SJSA1 (cell line): ENCODE measurements at places on chromosomes 1 and 21. TPM values are rescaled to one million over a fixed set of nuclear protein-coding genes. Genes with fewer than 3 reads are reported as not detected.

DNA sequence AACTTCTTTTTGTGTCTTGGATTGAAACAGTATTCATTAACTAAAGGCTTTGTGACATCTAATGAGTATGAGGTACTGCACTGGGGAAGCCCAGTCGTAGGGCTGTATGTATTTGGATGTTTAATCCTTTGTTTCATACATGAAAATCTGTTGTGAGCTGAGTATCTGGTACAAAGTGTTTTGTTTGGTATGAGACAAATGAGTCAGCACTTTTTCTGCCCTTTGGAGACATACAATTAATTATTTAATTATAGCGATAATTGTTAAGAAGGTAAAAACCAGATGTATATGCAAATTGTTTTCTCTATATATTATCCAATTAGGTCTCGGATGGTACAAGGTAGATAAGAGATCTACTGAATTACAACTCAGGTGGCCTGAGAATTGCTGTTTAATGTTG, 36.3 kb downstream of the MARK1 start:
- H3K27me3 ChIP-seq, result no peaks in the 10 kb centered on the region
- H3K27ac ChIP-seq, result no peak overlapping the region
- no peak overlapping the region for H3K4me3 ChIP-seq
- no peak for DNase-seq

DNA sequence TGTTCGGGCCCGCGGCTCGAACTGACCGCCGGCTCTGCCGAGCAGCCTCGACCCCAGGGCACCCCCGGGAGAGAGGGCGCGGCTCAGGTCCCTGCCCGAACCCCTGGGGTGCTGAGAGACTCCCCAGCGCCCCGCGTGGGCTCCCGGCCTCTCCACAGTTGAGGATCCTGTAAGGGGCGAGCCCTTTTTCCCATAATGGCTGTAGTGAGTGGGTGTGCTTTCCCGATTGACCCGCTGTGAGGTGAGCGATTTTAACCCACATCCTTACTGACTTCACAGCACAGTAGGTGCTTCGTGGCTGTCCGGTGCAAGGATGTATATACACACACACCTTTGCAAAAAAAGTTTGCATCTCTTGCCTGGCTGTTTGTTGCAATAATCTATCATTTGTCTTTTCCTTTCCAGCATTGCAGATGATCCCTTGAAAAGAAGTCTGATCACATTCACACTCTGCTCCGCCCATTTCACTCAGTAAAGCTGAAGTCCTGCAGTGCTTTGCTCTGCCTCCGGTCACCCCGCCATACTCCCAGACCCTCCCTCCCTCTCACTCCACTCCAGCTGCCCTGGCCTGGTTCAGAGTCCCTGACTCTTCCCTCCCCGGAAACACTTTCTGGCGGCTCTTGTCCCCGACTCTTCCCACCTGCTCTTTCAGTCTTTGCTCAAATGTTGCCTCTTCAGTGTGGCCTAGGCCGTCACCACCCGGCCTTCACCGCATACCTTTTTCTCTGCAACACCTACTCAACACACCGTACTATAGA, 955 bp upstream of the UBE2G2 start:
- H3K27me3 ChIP-seq, result no peaks in the 10 kb centered on the region
- DNase-seq, result peak; percentile 20
- H3K27ac ChIP-seq, result peak overlapping the region; percentile 74; the same call in 1 of the 2 replicates
- peak overlapping the region; percentile 90 for H3K4me3 ChIP-seq

The ADAMTSL4 gene
- total RNA-seq, result 0.42 TPM in 1 of 2 replicates, not detected in the other

DNA sequence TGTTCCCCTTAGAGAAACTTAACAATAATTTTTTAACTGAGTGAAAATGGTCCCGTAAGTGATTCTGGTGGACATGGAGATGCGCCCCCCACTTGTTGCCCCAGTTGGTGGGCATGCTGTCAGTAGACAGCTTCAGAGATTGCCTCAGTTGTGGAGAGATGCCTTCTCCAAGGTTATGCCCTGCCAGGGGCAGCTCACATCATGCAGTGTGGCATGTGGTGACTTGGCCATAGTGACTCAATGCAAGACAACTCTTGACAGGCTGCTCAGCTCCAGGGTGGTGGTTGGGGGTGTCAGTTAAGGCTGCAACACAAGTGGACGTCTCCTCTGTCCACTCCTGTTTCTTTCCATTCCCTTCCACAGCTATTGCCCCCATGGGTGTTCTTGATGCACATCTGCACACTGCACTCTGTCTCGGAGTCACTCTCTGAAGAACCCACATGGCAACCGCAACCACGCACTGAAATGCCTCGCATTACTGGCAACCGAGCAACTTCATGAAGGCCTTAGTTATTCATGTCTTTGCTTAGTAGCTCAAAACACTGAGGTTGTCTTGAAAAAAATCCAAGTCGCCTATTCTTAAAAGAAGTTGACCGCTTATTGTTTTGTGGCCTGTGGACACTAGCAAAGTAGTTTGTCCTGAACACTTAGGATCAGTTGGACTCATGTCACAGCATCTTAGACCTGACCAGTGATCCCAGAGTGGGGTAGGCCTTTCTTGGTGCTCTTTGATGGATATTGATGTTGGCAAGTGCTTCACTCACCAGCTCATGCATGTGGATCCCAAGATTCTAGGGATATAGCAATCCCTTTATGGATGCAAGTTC, 54.8 kb upstream of the USP1 start:
- peak overlapping the region; percentile 25; the same call in 1 of the 2 replicates for H3K27ac ChIP-seq
- H3K27me3 ChIP-seq, result no peaks in the 10 kb centered on the region
- DNase-seq, result no peak
- H3K4me3 ChIP-seq, result no peak overlapping the region

DNA sequence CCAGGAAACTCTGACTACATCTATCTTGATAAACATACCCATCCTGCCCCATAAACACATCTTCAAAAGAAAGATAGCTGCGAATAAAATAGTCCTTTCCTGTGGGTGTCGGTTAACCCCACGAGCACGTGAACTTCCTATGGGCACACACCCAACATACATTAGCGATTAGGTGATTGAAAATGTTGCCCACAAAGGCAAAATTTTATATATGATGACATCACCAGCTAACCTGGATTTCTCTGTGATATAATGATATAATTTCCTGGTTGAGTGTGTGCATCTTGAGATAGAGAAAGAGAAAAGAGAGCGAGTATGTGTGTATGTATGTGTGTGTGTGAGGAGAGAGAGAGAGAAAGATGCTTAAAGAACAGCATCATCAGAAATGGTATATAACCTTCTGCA, 296.1 kb downstream of the PTPRC start:
- H3K27me3 ChIP-seq, result no peaks in the 10 kb centered on the region
- peaks cover 20% of the 10 kb centered on the region for H3K36me3 ChIP-seq
- peak overlapping the region; percentile 67 for H3K27ac ChIP-seq
- DNase-seq, result no peak
- H3K4me1 ChIP-seq, result peaks cover 28% of the 10 kb centered on the region

GRCh38 chr1:231934797-231935196, 308.2 kb downstream of the DISC1 start:
- H3K27ac ChIP-seq, result no peak overlapping the region
- no peaks in the 10 kb centered on the region for H3K36me3 ChIP-seq
- no peaks in the 10 kb centered on the region for H3K27me3 ChIP-seq
- peaks cover 9% of the 10 kb centered on the region for H3K4me1 ChIP-seq
- H3K4me3 ChIP-seq, result no peak overlapping the region
- no peak for DNase-seq

GRCh38 chr1:240173836-240174235, 82.2 kb downstream of the FMN2 start:
- H3K27ac ChIP-seq, result no peak overlapping the region
- H3K27me3 ChIP-seq, result no peaks in the 10 kb centered on the region
- no peak overlapping the region for H3K4me3 ChIP-seq
- peaks cover 27% of the 10 kb centered on the region for H3K4me1 ChIP-seq
- DNase-seq, result peak; percentile 19
- H3K36me3 ChIP-seq, result no peaks in the 10 kb centered on the region

DNA sequence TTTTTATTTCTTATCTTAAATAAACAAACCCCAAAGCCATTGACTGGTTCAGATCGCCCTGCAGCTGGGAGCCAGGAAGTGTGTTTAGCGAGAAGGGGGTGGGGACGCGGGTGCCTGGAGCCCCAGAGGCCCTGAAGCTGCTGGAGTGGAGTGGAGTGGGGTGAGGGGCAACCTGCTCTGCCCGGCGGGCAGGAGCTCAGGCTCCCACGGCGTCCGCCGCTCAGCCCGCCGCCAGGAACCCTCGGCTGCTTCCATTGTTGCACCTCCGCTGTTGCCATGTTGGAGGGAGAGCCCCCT, 673 bp downstream of the PIK3C2B start:
- peaks cover 17% of the 10 kb centered on the region for H3K4me1 ChIP-seq
- H3K4me3 ChIP-seq, result peak overlapping the region; percentile 45
- DNase-seq, result no peak

The TAL1 gene
- not detected in 2 replicates for total RNA-seq

DNA sequence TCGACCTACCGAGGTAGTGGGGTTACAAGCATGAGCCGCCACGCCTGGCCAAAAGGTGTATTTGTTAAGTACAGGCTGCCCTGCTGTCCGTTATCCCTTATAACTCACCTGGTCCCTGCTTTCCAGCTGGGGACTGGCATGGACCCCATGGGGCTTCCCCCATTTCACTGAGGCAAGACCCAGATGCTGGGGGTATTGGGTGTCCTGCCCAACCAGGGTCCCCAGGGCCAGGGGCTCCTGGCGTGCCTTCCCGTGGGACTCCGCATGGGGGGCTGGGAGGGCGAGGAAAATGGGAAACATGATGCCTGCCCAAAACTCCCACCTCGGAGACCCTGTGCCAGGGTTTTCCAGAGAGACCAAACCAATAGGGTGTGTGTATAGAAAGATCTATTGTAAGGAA, 64.4 kb downstream of the FAAP20 start:
- no peak overlapping the region for H3K27ac ChIP-seq
- DNase-seq, result peak; percentile 46
- no peaks in the 10 kb centered on the region for H3K36me3 ChIP-seq

The OR2L5 gene
- total RNA-seq, result not detected in 2 replicates

- H3K27ac ChIP-seq, result peak overlapping the region; percentile 34; the same call in 1 of the 2 replicates
- no peaks in the 10 kb centered on the region for H3K27me3 ChIP-seq
- peaks cover 18% of the 10 kb centered on the region for H3K4me1 ChIP-seq
- no peak overlapping the region for H3K4me3 ChIP-seq
- DNase-seq, result peak; percentile 56
Measured at GRCh38 chr1:87794788-87795614, 466.3 kb downstream of the LMO4 start.

- peak; percentile 96 for DNase-seq
- no peaks in the 10 kb centered on the region for H3K36me3 ChIP-seq
- H3K27ac ChIP-seq, result peak overlapping the region; percentile 91
- H3K4me3 ChIP-seq, result no peak overlapping the region
Measured at GRCh38 chr1:100624886-100625610, 87.1 kb downstream of the GPR88 start.

The PGLYRP4 gene
- not detected in 2 replicates for total RNA-seq

The HFM1 gene
- not detected in 2 replicates for total RNA-seq

The CD53 gene
- total RNA-seq, result not detected in 2 replicates

DNA sequence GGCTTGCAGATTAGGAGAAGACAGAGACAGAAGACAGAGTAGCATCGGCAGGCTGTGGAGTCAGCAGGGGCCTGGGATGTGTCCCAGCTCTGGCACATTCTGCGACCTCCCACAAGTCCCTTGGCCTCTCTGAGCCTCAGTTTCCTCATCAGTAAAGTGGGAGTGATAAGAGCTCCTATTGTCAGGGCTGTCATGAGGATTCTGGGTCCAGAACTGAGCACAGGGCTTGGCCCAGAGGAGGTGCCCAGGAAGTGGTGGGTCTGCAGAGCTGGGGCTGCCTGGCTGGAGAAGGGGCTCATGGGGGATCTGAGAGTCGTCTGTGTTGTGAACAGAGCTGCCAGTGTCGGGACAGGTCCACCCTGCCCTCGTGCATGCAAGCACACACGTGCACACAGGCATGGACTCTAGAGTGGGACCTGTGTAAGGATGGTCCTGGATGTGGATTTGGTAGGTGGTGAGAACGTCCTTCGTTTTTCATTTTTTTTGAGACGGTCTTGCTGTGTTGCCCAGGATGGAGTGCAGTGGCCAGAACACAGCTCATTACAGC, 262.9 kb downstream of the PTPRU start:
- no peak overlapping the region for H3K27ac ChIP-seq
- no peaks in the 10 kb centered on the region for H3K36me3 ChIP-seq
- H3K27me3 ChIP-seq, result peaks cover 5% of the 10 kb centered on the region; the same call in 1 of the 2 replicates
- no peak for DNase-seq
- H3K4me3 ChIP-seq, result no peak overlapping the region

- H3K36me3 ChIP-seq, result no peaks in the 10 kb centered on the region
- H3K4me3 ChIP-seq, result no peak overlapping the region
- DNase-seq, result no peak
- H3K27ac ChIP-seq, result no peak overlapping the region
- H3K27me3 ChIP-seq, result no peaks in the 10 kb centered on the region
Measured at GRCh38 chr1:211101481-211101880, 32.5 kb downstream of the KCNH1 start.

The ANXA9 gene
- 0.66 TPM in 1 of 2 replicates, not detected in the other for total RNA-seq

The RASAL2 gene
- total RNA-seq, result 15.0 and 25.4 TPM in 2 replicates

DNA sequence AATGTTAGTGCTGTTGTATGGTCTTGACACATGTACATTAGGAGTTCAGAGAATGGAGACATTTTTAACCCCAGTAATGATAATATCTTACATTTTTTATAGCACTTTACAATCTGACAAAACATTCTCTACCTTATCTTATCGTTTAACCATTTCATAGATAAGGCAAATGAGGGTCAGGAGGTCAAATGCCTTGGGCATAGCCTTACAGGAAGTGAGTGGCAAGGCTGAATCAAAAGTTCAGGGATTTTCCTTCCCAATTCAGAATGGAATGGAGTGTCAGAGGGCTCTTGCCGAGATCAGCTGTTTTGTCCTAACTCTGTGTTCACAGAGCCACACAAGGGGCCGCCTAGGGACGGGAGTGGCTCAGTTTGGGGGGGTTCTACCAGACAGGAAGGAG, 57.6 kb upstream of the AK4 start:
- no peaks in the 10 kb centered on the region for H3K36me3 ChIP-seq
- no peaks in the 10 kb centered on the region for H3K4me1 ChIP-seq
- no peaks in the 10 kb centered on the region for H3K27me3 ChIP-seq
- no peak overlapping the region for H3K4me3 ChIP-seq

- peaks cover 35% of the 10 kb centered on the region for H3K27me3 ChIP-seq
- H3K4me1 ChIP-seq, result no peaks in the 10 kb centered on the region; the same call in 1 of the 2 replicates
- no peak for DNase-seq
- no peaks in the 10 kb centered on the region for H3K36me3 ChIP-seq
- H3K27ac ChIP-seq, result no peak overlapping the region
Measured at GRCh38 chr1:2438641-2439040, 26.3 kb upstream of the PEX10 start.

- H3K27me3 ChIP-seq, result peaks cover 2% of the 10 kb centered on the region
- no peak overlapping the region for H3K4me3 ChIP-seq
- no peak for DNase-seq
- no peaks in the 10 kb centered on the region for H3K4me1 ChIP-seq
Measured at GRCh38 chr1:116130356-116130755, 19.2 kb downstream of the MAB21L3 start.

DNA sequence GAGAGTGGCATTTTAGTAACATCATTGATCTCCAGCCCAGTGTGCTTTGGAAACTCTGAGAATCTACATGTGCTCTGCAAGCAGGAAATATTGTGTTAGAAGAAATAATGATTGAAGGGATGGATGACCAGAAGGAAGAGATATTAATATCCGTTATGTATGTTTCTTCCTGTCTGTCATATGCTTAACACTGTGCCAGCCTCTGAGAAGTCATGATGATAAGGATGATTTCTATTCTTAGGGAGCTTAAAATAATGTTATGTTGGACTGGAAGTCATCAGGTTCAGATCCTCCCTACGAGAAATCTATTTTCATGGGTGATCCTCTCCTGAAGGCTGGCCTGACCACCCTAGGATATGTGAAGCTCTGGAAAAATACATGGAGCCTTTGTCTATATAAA, 192.4 kb upstream of the GORAB start:
- no peak overlapping the region for H3K27ac ChIP-seq
- H3K27me3 ChIP-seq, result no peaks in the 10 kb centered on the region
- H3K4me3 ChIP-seq, result no peak overlapping the region
- no peak for DNase-seq
- no peaks in the 10 kb centered on the region for H3K4me1 ChIP-seq

- H3K4me3 ChIP-seq, result no peak overlapping the region
- peaks cover 24% of the 10 kb centered on the region for H3K27me3 ChIP-seq
- H3K36me3 ChIP-seq, result no peaks in the 10 kb centered on the region
- H3K27ac ChIP-seq, result no peak overlapping the region
- no peak for DNase-seq
Measured at GRCh38 chr21:39610703-39611102, 2.0 kb upstream of the B3GALT5 start.
